GM03348 (cell line): ENCODE measurements at places on chromosomes 2 and 18.

- no peak for DNase-seq
These were observed 11.1 kb upstream of the CYS1 start for GRCh38 chr2:10091182-10091888.

- peak; percentile 84 for DNase-seq
These were observed 36.4 kb downstream of the WDSUB1 start for GRCh38 chr2:159249990-159250715.

DNA sequence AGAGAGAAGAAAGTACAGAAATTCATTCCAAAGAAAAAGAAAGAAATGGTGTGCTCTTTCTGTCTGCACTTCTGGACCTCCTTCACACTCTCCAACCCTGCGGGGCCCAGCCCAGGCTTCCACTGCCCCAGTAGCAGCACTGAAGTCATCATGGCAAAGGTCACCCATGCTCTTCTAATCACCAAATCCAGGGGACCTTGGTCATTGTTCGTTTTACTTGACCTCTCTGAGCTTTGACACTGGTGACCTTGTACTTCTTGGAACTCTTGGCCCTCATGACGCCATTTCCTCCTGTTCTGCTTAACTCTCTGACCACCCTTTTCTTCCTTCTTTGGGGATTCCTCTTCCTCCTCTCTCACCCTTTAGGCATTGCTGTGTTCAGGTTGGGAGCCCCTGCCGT is 105.6 kb downstream of the SMAD7 start:
- no peak for DNase-seq

DNA sequence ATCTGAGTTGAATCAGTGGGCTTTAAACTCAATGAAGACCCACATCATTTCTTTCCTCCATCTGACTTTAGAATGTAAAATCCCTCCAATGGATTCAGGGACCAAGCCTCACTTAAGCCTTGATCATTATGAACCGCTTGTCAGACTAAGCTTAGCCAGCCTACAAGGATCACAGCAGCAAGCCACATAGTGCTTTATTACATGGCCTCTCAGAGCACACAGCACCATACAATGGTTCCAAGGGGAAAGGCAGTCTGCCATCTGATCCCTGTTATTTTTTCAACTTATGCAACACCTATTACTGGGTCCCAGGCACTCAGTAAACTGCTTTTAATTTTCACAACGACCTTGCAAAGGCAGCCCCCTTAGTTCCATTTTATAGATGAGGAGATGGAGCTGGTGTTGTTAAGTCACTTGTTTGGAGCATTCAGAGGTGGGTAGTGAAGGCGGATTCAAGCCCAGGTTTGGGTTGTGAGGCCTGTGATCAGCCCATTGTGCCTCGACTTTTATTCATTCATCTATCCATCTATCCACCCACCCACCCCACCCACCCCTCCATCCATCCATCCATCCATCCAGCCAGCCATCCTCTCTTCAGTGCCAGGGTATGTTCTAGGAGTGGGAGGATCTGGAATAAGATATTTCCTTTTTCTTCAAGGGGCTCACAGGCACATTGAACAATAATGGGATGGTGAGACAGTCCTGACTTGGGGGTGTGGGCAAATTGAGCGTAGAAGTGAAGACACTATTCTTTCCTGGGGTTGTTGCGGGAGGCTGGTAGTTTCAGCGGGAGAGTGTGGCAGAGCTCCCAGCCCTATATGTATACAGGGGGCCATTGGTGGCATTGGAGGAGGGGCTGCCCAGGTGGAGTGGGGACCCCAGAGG is 141.2 kb downstream of the MYCN start:
- no peak for DNase-seq

DNA sequence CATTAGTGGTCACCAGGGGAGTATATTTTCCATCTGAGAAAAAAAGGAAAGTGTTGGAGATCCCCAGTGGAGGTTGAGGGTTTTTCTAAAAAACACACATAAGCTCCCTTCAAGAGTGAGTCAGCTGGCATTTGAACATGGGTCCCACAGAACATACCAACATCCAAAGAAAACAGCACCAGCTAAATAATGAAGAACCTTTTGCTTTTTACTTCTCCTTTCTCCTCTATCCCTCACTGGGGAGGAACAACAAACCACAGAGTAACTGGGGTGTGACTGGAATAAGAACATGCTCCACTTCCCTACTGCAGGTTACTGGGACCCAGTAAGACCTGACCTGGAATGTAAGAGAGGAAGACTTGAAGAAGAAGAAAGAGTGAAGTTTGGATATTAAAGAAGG is 56.5 kb upstream of the RAPH1 start:
- no peak for DNase-seq
